COR-L47 (cell line): ENCODE measurements at places on chromosomes 16 and 17.

- no peak for DNase-seq
Measured at GRCh38 chr17:70493277-70493874, 324.0 kb downstream of the KCNJ2 start.

DNA sequence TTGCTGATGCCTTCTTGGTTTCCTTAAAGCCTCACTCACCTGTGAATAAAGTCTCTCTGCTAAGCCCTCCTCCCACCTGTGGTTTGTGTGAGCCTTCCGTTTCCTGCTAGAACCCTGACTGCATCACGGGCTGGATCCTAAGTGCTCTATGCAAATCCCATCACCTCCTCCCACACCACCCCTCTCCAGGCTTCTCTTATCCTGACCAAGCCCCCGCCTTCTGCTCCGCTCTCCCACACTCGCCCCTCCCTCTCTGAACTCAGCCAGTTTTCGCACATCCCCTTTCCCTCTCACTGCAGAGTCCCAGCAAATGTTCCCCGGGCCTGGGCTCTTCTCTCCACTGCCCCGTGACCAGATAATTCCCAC, 51.8 kb downstream of the PIMREG start:
- no peak for DNase-seq

DNA sequence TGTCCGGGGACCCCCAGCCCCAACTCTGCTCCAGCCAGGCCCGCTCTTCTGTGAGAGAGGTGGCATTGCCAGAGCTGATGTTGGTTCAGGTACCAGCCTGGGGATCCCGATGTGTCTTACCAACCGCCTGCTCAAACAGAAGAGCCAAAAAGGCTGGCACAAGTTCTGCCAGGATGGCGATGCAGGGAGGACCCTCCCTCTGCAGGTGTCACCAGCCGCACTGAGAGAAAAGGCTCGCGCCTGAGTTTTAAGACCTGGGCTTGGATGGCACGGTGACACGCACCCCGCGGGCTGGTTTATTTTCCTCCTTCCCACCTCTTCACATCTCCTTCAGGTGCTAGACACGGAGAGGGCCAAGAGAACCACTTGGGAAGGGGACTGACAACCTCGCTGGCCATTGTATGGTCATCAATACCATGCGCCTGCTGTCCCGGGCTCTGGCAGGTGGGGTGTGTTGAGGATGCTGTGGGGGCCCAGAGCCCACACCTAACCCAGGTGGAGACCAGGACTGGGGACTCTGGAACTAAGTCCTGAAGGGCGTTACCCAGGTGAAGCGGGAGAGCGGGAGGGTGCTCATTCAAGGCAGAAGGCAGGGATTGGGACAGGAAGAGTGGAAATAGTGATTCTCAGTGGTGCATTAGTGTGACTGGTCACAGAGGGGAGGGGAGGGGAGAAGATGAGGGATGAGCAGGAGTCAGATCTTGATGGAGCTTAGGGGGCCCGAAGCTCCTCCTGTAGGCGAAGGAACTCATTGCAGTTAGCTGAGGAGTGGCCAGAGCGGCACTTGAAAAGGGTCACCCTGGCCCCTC, 16.3 kb downstream of the FOXJ1 start:
- DNase-seq = no peak

GRCh38 chr16:50419116-50419515, 50.3 kb upstream of the BRD7 start:
- no peak for DNase-seq

GRCh38 chr16:3035289-3035971, 1.3 kb downstream of the BICDL2 start:
- DNase-seq = no peak

GRCh38 chr17:48483004-48483403, 47.8 kb downstream of the HOXB1 start:
- no peak for DNase-seq

GRCh38 chr16:2223942-2224486, 623 bp downstream of the E4F1 start:
- DNase-seq = peak; percentile 24

GRCh38 chr16:50591800-50592771, 43.9 kb downstream of the NKD1 start:
- DNase-seq = peak; percentile 16

- DNase-seq = no peak
Measured at GRCh38 chr16:23375643-23376042, 73.5 kb downstream of the SCNN1B start.

- peak; percentile 92 for DNase-seq
Measured at GRCh38 chr17:79033741-79034501, 10.0 kb downstream of the C1QTNF1 start.
